ENCODE measurements at places on chromosomes 11 and 22.

DNA sequence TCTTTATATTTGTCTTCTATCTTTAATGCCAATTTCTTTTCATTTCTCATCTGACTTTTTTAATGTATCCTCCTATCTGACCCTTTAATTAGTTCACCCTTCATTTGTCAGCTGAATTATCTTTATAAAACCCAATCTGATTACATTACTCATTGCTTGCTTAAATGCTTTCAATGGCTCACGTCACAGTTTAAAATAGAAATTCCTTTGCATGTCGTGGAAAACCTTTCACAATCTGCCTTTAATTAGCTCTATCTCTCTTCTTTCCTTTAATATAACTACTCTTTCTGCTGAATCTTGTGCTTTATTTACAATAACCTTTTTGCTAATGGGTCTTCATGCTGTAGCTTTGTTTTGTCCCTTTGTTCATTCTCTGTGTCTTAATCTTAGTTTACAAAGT is 125.7 kb downstream of the DYNC2H1 start:
- DNase-seq: no peak

- no peak for DNase-seq
Measured at GRCh38 chr11:59724066-59724465, 10.4 kb upstream of the OR10V1 start.

- no peak for DNase-seq
Measured at GRCh38 chr11:102117472-102118113, 7.3 kb downstream of the YAP1 start.

- DNase-seq: no peak
Measured at GRCh38 chr11:126231725-126232459, 20.3 kb downstream of the FAM118B start.

- DNase-seq: no peak
Measured at GRCh38 chr11:46658259-46658658, 40.9 kb downstream of the ATG13 start.
